Keratinocyte (primary cell): ENCODE measurements at places on chromosomes 5 and 9. TPM values are rescaled to one million over a fixed set of nuclear protein-coding genes. Genes with fewer than 3 reads are reported as not detected.

MYOZ3 gene
- 0.03 to 0.05 TPM in 2 of 3 replicates, not detected in the other for polyA plus RNA-seq

IFNA4 gene
- not detected in 3 replicates for polyA plus RNA-seq

- DNase-seq = no peak
- no peaks in the 10 kb centered on the region for H3K27me3 ChIP-seq
- H3K27ac ChIP-seq = no peak overlapping the region
- peaks cover 4% of the 10 kb centered on the region for H3K4me1 ChIP-seq
- no peak overlapping the region for H3K4me3 ChIP-seq
Observed at GRCh38 chr9:89165341-89165740, 13.3 kb downstream of the SHC3 start.

DNA sequence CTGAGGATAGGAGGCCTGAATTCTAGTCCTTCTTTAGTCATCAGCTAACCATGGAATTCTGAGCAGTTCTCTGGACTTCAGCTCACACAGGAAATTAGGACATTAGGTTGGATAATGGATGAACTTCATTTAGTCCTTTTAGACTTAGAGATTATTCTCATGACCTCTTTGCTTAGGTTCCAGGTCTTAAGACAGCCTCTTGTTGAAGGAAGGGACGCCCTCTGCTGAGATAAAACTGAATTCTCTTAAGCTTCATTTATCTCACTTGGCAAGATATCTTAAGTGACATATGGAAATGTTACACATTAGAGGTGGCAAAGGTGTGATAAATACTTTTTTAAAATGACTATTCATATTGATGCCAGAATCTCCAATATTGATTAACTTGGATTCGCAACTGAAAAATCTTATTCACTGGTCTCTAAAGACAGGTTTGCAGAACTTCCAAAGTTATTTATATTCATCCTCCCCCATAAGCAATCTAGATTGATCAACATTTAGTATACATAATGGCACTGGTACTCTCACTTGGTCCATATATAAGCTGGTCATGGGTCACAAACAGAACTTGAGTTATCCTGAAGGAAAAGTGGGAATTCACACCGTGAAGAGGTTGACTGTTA, 16.9 kb upstream of the ZNF366 start:
- no peaks in the 10 kb centered on the region for H3K27me3 ChIP-seq
- H3K27ac ChIP-seq = no peak overlapping the region
- H3K4me3 ChIP-seq = no peak overlapping the region
- peaks cover 4% of the 10 kb centered on the region for H3K4me1 ChIP-seq

DNA sequence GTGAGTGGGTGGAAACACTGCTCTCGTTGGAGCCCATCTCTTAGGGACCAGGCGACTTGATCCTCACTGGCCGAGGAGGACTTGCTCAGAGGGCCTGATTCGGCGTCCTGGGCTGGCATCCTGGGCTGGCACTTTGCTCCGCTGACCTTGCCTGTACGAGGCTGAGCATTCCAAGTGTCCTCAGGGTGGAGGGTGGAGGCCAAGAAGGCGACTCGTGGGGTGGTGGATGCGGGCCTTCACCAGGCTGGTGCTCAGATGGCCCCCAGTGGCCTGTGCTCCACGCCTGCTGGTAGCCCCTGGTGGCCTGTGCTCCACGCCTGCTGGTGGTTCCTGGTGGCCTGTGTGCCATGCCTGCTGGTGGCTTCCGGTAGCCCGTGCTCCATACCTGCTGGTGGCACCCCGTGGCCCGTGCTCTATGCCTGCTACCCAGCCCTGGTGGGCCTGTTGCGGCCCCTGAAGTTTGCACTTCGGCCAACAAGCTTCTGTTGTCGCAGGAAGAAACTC, 42.9 kb downstream of the PHF2 start:
- no peak overlapping the region for H3K4me3 ChIP-seq
- H3K27ac ChIP-seq = no peak overlapping the region
- H3K36me3 ChIP-seq = no peaks in the 10 kb centered on the region
- no peaks in the 10 kb centered on the region for H3K27me3 ChIP-seq
- DNase-seq = no peak

DNA sequence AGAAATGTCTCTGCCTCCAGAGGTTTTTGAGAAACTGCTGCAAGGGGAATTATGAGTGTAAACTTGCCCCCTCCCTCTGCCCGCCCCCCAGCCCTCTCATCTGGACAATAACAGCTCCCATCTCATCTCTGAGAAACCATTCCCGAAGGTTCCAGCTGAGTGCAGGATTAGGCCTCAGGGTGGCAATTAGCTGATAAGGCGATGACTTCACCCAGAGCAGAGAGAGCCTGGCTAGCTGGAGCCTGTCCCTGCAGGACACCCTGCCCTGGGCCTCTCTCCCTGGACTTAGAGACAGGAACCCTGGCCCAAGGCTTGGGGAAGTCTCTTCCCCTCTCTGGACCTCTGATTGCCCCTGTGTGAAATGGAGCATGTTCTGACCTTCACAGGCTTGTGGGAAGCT, 45.7 kb upstream of the HAND1 start:
- H3K27me3 ChIP-seq = no peaks in the 10 kb centered on the region
- no peak overlapping the region for H3K4me3 ChIP-seq
- H3K36me3 ChIP-seq = no peaks in the 10 kb centered on the region

GRCh38 chr5:141664733-141665461, 13.7 kb upstream of the FCHSD1 start:
- H3K36me3 ChIP-seq = no peaks in the 10 kb centered on the region
- H3K27me3 ChIP-seq = no peaks in the 10 kb centered on the region
- no peak for DNase-seq
- no peak overlapping the region for H3K4me3 ChIP-seq
